Brain (organoid and tissue), 16 donors: ENCODE measurements at places on chromosomes 2 and 18.
A peak's percentile ranks its signal among the peaks of the same experiment; 100 is the strongest.

GRCh38 chr2:201108341-201108740, 7.6 kb upstream of the CFLAR start:
- peak; percentile 91 for DNase-seq

DNA sequence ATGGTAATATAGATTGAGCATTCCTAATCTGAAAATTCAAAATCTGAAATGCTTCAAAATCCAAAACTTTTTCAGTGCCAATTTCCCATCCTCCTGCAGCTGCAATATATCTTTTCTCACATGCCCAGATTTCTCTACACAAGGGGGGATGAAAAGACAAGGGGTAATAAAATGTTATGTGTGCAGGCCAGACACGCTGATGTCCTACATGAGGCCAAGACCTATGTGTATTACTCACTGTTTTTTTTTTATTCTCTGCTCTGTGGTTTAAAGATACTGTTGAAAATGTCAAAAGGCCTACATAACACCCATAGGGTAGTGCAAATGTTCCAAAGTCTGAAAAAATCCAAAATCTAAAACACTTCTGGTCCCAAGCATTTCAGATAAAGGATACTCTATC, 41.2 kb upstream of the CWC22 start:
- no peak for DNase-seq

GRCh38 chr2:100042562-100042961, 99.8 kb downstream of the AFF3 start:
- no peak for DNase-seq

DNA sequence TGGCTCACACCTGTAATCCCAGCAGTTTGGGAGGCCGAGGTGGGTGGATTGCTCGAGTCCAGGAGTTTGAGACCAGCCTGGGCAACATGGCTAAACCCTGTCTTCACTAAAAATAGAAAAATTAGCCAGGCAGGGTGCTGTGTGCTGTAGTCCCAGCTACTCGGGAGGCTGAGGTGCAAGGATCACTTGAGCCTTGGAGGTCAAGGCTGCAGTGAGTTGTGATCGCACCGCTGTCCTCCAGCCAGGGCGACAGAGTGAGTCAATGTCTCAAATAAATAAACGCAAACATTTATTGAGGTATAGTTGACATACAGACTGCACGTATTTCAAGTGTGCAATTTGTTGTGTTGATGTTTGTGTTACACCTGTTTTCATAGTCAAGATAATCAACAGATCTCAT, 19.7 kb downstream of the EPC2 start:
- no peak for DNase-seq

DNA sequence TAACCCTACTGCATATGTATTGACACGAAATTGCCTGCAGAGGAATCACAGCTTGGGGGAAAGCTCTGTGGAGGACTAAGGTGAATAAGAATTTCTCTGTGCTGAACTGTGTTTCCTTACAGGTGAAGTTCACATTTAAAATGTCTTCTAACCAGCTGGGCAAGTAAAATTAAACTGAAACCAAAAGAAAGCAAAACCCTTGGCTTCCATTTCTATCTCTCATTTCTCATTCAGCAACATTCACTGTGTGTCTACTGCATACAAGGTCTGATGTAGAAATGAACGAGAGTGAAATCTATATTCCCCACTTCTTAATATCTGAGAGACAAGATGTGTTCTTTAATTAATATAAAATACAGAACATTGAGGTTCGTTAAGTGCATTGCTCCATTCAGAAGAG, 397.3 kb downstream of the SOX11 start:
- no peak for DNase-seq

- DNase-seq = no peak
Measured at GRCh38 chr2:46368401-46368800, 71.2 kb downstream of the EPAS1 start.

DNA sequence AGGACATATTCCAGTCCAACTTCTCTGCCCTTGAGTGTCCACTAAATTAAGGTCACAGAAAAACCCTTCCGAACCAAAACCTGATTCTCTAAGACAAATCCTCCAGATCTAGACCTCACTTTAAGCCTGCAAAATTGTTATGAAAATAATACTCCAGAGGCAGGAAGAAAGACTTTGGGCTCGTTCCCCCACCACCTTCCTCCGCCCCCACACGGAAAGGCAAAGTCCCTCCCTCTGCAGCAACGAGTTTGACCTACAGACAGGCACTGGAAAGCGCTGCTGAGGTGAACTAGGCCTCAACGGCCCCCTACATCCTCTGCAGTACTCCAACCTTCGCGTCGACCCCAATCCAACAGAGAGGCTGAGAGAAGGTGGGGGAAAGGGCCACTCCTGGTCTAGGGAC, 808 bp downstream of the ATP5MC3 start:
- no peak for DNase-seq

- DNase-seq = peak; percentile 33
Measured at GRCh38 chr18:3454365-3455089, 4.6 kb downstream of the TGIF1 start.

- peak; percentile 56 for DNase-seq
Measured at GRCh38 chr2:25332571-25332970, 9.2 kb downstream of the DNMT3A start.

DNA sequence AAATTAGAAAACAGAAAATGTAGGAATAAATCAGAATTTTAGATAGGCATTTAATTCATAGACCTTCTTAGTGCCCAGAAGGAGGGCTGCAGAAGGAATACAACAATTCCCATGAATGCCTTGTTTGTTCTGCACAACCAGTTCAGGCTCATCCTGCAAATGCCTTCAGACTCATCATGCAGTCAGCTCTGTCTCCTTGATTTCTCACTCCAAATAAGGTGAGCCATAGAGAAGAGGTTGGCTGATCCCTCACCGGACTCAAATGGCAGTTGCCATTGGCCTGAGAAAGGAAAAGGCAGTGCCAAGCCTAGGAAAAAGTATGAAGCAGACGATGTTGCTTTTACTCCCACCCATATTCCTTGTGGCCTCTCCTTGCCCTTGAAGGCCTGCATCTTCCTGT, 50.3 kb downstream of the DSC3 start:
- no peak for DNase-seq

GRCh38 chr18:73119574-73119973, 251.8 kb upstream of the NETO1 start:
- DNase-seq = no peak

GRCh38 chr2:36427790-36428243, 72.2 kb downstream of the CRIM1 start:
- no peak for DNase-seq

GRCh38 chr18:32851936-32852335, 79.1 kb upstream of the KLHL14 start:
- no peak for DNase-seq

- no peak for DNase-seq
Measured at GRCh38 chr2:27965841-27966240, 75.3 kb downstream of the BABAM2 start.

DNA sequence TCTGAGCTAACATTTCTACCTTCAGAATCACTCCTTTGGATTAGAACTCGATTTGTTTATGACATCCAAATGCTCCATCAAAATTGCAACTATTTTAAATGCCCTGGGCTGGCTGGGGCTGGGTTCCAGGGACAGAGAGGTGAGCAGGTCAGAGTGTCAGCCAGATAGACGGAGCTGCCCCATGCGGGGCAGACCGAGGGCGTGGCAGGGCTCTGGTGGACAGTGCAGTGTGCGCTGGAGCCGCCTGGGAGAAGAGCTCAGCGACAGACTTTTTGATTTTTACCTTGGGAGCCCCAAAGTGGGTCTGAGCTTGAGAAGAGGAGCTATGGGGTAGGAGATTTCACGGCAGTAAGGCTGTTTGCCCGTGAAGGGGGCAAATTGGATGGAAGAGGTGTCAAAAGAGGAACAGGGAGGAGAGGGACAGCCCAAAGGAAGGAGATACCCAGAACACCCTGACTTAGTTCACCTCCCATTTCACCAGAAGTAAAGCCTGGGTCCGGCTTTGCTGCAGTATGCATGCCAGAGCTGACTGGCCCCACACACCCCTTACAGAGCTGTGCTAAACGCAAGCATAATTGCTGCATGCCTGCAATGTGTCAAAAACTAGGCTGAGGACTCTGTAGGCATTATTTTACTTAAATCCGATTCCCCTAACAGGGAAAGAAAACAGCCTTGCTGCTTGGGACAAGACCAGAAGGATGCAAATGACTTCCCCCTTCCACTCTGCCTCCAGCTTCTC, 33.7 kb downstream of the EN1 start:
- no peak for DNase-seq

- no peak for DNase-seq
Measured at GRCh38 chr2:7018282-7018701, 101.1 kb downstream of the RNF144A start.

- DNase-seq = no peak
Measured at GRCh38 chr2:122543815-122544214, 788.4 kb downstream of the TSN start.

DNA sequence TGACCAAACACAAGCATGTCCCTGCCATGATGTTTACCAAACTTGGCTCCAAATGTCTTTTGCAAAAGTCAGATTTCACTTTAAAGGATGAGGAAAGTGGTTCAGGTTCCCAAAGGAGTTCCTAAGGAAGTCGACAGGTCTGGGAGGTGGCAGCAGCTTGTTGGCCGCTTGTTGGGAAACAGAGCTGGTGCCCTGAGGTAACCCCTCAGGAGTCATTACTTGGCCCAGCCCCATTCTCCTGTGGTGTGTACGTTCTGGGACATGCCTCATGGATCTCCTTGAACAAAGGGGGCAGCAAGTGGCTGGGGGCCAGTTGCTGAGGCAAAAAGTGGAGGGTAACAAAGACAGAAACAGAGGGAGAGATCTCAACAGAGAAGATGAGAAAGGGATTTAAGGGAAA, 10.9 kb downstream of the TMBIM1 start:
- DNase-seq = no peak

GRCh38 chr18:46830633-46831032, 73.8 kb upstream of the ST8SIA5 start:
- DNase-seq = no peak

DNA sequence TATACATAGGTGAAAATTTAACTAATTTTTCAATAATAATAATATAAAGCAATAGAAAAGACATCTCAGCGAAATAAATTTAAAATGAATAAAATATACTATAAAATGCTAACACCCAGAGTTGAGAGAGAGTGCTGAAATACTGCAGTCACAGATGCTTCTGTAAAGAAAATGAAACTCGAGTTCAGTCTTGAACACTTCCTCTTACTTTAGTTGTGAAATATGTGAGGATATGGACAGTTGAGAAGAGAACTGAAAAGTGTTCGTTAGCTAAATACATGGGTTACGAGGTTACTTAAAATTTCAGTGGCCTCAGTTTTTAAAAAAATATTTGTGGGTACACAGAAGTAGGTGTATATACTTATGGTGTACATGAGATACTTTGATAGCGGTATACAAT, 106.8 kb downstream of the DNAH7 start:
- DNase-seq = no peak

DNA sequence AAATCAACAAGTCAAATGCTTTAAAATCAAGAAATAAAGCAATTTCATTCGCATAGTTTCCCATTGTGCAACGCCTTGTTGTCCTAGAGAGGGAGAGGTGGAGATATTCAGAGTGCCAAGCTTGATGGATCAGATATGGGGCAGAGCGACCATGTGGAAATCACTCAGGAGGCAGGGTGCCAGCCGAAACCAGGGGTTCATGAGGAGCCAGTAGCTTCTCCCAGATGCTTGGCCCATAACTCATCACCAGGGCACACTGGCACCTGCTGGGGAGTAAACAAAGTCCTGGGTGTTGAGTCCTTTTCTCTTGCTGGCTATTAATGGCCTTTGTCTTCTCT, 53.0 kb upstream of the ASAP2 start:
- DNase-seq = no peak

DNA sequence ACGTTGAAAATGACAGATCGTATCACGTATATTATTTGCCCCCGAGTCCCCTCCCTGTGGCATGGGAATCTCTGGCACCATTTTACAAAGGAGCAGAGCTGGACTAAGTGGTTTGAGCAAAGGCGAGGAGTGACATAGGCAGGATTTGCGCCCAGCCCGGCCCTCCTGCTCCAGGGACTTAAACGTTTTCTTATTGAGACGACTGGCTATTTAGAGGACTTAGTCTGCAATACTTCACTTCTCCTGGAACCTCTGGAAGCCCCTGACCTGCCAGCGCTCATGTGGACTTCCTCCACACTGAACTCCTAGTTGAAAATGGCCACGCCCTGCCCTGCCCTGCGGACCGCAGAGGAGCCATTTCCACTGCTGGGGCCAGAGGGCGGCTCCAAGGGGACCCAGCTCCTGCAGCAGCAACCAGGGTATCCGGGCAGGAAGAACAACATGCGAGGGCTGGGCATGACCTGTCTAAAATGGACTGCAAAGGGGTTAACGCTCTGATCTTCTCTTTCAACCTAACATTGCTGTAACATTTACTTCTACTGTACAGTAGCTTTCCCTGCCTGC, 690.7 kb downstream of the LRP1B start:
- DNase-seq = no peak

GRCh38 chr2:157565550-157565949, 63.1 kb downstream of the ACVR1C start:
- DNase-seq = no peak

- DNase-seq = no peak
Measured at GRCh38 chr2:168611896-168612650, 156.0 kb downstream of the CERS6 start.

GRCh38 chr2:17830053-17831034, 14.1 kb downstream of the MSGN1 start:
- peak; percentile 43 for DNase-seq

DNA sequence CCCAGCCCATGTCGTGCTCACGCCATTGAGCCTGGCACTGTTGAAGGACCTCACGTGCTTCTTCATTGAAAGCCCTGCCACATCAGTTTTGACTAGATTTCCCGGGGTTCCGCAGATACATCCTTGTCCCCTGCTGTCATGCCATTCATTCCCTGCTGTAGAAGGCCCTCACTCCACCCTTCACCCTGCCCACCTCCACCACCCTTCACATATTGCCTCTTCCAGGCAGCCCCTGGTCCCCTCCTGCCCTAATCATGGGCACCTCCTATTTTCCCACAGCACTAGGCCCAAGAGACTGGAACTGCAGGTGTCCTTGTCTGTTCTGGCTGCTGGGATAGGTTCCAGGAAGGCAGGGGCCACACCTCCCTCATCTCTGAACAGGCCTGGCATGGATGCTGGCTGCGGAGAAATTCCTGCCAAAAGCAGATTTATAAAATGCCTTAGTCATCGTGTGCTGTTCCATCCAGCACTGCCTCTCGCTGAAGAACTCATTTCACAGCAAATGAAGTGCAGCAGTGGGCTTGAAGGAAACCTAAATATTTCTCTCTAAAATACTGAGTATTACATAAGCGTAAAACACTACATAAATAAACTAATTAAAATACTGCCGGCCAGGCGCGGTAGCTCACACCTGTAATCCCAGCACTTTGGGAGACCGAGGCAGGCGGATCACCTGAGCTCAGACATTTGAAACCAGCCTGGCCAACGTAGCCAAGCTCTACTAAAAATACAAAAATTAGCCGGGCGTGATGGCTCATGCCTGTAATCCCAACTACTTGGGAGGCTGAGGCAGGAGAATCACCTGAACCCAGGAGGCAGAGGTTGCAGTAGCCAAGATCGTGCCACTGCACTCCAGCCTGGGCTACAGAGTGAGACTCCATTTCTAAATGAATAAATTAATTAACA, 38.4 kb downstream of the EIF4E2 start:
- peak; percentile 20 for DNase-seq

DNA sequence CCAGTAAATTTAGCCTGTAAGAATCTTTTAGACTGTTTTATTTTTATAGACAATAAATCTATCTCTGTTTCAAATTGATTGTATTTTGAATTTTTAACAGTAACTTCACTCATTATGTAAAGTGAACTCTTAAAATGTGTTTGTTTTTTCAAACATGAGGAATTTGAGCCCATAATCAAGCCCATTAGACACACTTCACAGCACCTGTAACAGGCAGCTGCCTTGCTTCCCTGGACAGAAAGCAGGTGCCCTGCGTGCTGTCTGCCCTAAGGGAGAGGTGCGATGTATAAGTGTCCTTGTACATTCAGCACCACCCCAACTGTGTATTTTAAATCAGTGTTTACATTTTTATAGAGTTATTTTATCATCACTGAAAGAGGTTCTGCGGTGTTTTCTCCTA, 186.5 kb upstream of the TPO start:
- no peak for DNase-seq
